CD4-positive, alpha-beta T cell treated with Interleukin-4 for 4 hours (primary cell): ENCODE measurements at places on chromosomes 4 and X.
A peak's percentile ranks its signal among the peaks of the same experiment; 100 is the strongest.

DNA sequence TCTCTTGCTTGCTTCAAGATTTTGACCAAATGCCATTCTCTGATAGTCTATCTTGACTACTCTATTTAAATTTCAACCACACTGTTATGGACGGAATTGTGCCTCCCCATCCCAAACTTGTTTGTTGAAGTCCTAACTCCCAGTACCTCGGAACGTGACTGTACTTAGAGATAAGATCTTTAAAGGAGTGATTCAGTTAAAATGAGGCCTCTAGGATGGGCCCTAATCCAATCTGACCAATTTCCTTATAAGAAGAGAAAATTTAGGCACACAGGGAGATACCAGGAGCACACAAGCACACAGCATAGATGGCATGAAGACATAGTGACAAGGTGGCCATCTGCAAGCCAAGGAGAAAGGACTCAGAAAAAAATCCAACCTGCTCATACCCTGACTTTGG is 269.9 kb downstream of the KCNIP4 start:
- DNase-seq: no peak

DNA sequence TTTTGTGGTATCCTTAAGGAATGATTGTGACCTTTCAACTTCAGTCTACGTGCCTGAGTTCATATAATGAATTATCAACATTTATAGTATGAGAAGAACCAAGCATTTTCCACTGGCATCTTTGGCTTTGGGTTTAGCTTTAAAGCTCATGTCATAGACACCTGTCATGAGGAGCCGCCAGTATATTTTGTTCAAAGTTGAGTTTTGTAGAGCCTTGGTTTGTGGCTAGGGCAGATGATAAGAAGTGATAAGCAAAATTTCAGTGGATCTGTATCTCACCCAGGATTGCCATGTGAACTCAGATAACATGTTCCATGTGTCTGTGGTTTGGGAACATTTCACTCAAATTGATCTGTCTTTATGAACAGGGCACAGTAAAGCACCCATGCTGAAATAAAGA is 873.2 kb downstream of the STPG2 start:
- no peak for DNase-seq

DNA sequence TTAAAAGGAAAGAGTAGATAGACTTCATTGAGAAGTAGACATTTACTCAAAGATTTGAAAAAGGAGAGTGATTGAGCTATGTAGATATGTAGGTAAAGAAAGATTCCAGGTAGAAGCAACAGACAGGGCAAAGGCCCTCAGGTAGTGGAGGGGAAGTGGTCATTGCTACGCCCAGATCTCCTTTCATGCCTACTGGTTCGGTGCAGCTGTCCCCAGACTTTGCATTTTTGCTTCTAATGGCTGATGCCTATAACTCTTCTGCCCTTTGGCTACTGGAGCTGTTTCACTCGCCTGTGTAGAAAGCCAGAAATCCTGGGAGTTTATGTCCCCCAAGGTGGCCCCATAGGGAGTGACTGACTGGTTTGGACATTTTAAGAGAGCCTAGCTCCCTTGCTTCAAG is 16.9 kb upstream of the ARMCX2 start:
- no peak for DNase-seq

GRCh38 chrX:63747331-63747730 is 37.7 kb downstream of the ARHGEF9 start:
- no peak for DNase-seq

DNA sequence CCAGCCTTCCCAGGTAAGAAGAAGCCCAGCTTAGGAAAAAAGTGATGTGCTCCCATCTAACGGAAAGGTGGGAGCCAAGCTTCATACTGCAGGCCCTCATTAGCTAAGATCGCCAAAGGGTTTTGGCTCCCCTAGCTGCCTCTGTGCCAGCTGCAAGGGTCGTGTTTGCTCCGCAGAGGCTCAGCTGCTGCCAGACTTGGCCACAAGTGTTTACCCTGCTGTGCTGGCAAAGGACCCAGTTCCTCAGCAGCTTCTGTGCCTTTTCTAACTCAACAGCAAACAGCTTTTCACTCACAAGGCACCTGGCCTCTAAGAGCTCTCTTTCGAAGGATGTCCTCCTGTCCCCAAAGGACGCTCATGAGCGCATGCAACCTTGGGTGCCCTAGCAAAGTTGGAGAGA is 12.2 kb upstream of the VMA21 start:
- DNase-seq: no peak

- no peak for DNase-seq
Observed at GRCh38 chr4:184476695-184477094, 2.3 kb upstream of the IRF2 start.

- no peak for DNase-seq
Observed at GRCh38 chr4:106978046-106978774, 57.9 kb downstream of the DKK2 start.

DNA sequence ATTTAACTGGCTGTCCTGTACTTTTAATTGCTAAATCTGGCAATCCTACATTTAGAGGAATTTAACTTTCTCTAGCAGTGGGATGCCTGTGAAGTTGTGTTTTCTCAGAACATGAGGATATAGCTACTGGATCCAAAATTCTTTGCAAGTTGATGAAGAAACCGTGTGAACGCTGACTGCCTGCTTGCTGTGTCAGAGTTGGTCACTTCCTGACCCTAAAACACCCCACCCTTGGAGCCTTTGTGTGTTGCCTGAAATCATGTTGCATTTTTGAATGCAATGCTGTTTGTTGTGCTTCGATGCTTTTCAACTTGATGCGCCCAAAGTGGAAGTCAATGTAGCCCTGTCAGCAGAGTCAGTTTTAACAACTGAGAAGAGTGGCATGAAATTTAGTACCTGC is 211.2 kb downstream of the ANK2 start:
- no peak for DNase-seq

- no peak for DNase-seq
Observed at GRCh38 chrX:13220916-13221315, 98.9 kb downstream of the ATXN3L start.

DNA sequence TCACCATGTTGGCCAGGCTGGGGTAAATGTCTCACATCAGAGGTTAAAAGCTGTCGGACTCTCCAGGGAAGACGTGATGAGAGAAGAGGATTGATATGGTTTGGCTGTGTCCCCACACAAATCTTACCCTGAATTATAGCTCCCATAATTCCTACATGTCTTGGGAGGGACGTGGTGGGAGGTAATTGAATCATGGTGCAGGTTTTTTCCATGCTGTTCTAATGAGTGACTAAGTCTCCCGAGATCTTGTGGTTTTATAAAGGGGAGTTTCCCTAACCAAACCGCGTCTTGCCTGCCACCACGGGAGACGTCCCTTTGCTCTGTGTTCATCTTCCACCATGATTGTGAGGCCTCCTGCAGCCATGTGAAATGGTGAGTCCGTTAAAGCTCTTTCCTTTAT is 64.4 kb downstream of the ASMT start:
- peak; percentile 15 for DNase-seq

DNA sequence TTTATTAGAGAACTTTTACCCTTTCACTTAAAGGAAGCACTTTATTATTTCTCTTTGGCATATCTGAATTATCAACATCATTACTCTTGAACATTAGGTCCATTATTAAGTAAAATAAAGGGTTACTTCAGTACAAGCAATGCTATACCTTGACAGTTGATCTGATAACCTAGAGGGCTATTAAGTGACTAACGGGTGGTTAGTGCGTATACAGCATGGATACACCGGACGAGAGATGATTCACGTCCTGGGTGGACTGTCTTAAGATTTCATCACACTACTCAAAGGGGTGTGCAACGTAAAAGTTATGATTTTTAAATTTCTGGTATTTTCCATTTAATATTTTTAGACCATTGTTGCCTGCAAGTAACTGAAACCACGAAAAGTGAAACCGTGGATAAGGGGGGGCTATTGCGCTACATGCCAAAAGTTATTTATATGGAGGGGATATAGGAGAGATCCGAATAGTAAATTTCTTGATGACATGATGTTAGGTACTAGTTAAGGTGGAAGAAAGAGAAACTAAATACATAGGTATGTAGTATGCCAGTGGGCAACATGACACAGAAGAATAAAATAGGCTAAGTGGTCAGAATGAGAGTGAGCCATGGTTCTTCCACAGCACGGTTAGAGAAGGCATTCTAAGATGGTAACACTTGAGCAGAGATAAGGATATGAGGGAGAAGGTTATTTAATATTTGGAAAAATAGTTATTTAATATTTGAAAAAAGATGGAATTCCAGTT is 230.8 kb upstream of the ANKRD50 start:
- no peak for DNase-seq

DNA sequence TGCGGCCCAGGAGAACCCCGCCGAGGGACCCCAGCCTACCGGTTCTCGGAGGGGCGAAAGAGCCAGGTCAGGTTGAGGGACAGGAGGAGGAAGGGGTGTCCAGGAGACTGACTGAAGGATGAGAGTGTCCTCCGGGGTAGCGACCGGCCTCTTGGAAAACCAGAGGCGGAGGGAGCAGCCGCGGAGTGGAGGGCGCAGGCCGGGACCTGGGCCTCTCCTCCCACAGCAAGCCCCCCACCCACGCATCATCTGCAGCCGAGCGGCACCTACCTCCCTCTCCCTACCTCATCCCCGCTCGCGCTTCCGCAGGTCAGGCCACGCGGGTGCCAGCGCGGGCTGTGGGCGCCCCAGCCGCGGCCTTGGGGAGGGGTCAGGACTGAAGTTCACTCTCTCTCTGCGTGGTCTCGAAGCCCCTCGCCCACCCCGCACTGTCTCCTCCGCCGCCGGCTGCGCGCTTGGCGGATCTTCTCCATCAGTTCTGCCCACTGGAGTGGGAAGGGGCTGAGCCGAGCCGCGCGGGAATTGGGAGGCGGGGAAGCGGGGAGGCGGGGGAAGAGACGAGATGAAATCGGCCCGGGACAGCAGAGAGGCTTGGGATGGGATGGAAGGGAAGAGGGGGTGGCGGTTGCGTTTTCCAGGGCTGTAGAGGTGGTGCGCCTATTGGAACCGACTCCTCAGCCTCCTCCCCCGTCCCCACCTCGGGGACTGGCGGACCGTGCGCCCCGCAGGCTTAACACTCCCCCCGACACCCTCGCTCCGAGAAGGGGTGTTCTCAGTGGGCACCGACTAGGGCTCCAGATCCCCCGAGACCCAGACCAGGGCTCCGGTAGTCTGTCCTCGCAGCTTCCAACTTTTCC is 1.8 kb downstream of the NLGN4X start:
- no peak for DNase-seq

DNA sequence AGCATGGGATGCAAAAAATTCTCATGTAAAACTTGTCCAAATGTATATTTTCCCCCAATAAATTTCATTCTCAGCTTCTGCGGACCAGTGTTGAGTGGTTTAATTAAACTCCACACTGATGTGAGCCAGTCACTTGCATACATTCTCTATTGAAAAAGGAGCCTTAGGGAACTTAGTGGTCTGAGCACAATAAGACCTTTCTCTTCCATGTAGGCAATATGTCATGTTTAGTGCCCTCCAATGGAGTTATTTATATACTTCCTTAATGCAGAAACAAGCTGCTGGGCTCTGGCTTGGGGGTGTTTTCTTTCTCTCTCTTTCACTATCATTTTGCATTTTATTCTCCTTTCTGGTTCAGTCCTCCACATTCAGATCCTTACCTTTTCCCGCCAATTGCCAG is 196.9 kb downstream of the ANAPC10 start:
- no peak for DNase-seq

GRCh38 chr4:80036949-80037685 is 35.9 kb downstream of the ANTXR2 start:
- DNase-seq: no peak

DNA sequence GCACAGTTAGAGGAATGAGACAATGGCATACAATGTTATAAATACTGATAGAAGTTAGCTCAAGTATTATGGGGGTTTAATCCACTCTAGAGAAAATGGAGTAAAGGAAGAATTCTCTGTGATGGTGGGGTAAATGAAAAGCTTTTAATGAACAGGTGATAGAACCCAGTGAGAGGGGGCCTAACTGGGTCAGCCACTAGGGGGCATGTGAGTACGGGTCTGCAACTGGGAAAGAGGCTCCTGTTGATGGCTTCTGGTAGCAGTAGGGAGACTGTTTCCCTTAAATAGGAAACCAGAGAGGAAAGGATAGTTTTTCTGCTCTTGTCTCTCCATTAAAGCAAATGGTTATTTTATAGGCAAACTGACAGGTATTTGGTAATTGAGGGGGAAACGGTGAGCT is 132.8 kb upstream of the GPR101 start:
- DNase-seq: no peak

DNA sequence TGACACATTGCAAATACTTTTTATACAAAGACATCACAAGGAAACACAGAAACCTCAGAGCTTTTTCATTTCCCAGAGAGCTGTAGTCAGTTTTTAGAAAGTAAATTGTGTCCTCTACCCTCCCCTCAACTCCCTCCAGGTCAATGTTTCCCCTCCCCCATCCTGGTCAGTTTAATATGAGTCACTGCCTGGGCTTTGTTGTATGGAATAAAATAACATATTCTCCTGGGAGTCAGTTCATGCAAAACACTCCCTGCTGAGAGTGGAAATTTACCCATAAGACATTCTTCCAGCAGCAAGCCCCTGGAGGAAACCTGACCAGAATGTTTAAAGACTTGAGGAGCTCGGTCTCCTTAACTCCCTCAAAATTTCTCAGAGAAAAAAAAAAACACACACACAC is 270.1 kb upstream of the LDB2 start:
- no peak for DNase-seq

- no peak for DNase-seq
Observed at GRCh38 chr4:104490096-104490769, 4.5 kb downstream of the CXXC4 start.

DNA sequence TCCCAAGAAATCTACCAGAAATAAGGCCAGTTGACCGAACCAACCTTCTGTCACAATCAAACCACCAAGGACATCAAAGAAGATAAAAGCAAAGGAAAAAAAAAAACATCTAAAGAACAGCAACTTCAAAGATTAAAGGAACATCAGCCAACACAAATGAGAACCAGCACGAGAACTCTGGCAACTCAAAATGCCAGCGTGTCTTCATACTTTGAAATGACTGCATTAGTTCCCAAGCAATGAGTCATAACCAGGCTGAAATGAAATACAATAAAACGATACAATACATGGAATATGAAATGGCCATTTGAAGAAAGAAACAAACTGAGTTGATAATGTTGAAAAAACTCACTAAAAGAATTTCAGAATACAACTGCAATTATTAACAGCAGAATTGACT is 611.6 kb upstream of the GRIA3 start:
- DNase-seq: no peak

GRCh38 chr4:21522296-21522695 is 426.3 kb downstream of the KCNIP4 start:
- DNase-seq: no peak

GRCh38 chr4:5979981-5980380 is 38.2 kb downstream of the C4orf50 start:
- no peak for DNase-seq

DNA sequence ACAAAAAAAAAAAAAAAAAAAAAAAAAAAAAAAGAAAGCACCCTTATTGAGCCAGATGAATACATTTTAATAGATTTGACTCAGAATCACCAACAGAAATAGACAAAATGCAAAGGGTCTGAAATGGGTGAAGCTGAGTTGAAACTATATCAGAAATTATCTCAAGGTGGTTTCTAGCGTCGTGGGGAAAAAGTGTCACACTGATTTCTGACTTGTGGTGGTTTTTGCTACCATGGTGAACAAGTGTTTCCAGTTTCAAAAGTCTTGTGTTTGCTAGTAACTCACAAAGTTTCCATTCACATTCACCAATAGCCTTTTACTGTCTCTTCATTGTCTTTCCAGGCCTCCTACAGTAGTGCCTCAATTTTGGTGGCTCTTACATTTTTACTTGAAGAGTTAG is 135.5 kb downstream of the ARHGAP24 start:
- no peak for DNase-seq

GRCh38 chr4:150216726-150217125 is 138.5 kb downstream of the DCLK2 start:
- no peak for DNase-seq
